Nephron progenitor cell (in vitro differentiated cells): ENCODE measurements at places on chromosomes 6 and 20.

- DNase-seq: no peak
Measured at GRCh38 chr6:113809826-113810225, 47.3 kb upstream of the MARCKS start.

- no peak for DNase-seq
Measured at GRCh38 chr20:62357681-62358080, 9.4 kb downstream of the LAMA5 start.

- no peak for DNase-seq
Measured at GRCh38 chr6:17714879-17715851, 8.4 kb upstream of the NUP153 start.

- DNase-seq: no peak
Measured at GRCh38 chr6:35014786-35015185, 125.7 kb downstream of the ANKS1A start.

- DNase-seq: no peak
Measured at GRCh38 chr6:158475344-158476302, 84.3 kb upstream of the TMEM181 start.

GRCh38 chr6:118659513-118660217 is 8.3 kb upstream of the CEP85L start:
- DNase-seq: no peak

DNA sequence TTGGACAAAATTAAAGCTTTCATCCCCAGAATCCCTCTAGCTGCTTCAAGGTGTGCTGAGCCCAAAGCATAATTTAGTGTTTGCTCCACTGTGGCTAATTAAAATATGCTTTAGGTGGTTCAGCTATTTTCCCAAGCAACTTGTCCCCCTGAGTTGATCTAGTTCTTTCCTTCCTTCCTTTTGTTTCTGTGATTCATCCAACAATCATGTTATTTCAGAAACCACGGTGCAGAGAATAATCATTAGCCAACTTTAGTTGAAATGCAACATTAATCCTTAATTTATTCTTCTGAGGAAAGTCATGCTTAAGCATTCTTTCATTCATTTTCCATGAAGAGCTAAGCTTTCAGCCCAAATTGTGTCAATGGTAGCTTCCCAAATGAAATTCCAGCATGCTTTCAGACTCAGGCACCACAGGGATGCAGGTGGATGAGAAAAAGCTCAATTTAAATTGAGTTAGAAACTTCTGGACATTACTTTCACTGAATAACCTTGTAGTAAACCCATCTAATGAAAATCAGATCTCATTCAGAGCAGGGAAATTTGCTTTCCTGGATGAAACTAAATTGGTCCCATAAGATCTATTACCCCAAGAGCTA is 209.0 kb upstream of the NT5E start:
- DNase-seq: no peak
